ENCODE measurements at places on chromosomes 7 and 10.

DNA sequence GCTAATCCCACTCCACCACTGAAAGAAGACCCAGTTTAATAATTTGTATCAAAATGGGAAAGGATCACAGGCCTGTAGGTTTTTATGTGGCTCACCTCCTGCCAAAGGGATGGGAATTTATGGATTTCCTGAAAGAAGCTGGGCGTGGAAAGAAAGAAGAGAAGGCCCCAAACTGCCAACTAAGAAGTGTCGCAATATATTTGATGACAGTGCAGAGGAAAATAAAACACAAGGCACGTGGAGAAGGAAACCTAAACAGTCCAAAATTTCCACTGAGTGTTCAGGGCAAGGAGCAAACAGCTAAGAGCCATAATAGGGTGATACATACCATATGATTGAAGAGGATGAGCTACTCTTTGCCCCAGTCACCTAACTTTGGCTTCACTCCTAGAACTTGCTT, 667.2 kb downstream of the GATA3 start:
- DNase-seq: no peak

DNA sequence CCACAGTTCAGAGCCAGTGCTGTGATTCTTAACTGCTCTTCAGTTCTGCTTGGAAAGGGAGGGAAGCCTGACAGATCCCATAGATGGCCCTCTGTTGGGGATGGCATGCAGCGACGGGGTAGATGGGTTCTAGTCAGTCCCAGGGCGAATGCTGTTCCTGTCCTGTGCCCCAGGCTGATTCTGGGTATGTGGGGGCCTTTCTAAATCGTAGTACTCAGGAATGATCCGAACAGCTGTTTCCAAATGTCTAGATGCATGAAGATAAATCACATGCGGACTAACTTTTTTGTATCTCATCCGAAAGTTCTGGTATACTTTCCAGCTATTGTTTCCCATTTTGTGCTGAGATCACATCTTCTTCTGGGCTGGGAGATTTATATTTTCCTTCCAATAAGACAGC, 186.0 kb upstream of the MKI67 start:
- no peak for DNase-seq

- DNase-seq: no peak
These were observed 160.4 kb downstream of the CAMK1D start for GRCh38 chr10:12509794-12510100.

DNA sequence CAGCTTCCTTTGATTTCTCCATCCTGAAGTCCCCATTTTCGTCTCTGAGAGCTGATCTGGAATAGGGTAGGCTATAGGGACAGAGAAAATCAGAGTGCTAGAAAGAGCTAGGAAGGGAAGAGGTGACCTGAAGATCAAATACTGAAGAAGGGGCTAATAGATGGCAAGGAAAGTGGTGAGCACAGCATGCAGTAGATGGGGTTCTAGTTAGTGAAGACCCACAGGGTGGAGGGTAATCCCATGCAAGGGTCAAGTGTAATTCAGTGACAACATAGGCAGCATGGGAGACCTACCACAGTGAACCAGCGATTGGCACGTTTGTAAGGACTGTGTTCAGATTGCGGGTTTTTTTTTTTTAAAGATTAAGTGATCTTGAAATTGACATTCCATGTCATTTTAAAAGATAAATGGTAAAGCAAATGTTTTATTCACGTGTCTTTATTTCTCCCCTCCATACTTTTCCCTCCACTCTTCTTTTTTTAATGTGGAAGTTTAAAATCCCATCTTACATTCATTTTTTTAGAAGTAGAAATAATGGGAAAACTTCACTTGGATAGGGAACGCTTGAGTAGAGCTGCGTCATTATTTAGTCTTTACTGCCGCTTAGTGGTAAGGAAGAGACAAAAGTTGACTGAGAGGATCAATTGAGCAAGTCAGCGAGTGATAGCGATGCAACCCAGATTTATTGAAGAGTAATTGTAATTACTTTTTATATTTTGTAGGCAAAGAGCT, 21.0 kb upstream of the ABI1 start:
- no peak for DNase-seq

DNA sequence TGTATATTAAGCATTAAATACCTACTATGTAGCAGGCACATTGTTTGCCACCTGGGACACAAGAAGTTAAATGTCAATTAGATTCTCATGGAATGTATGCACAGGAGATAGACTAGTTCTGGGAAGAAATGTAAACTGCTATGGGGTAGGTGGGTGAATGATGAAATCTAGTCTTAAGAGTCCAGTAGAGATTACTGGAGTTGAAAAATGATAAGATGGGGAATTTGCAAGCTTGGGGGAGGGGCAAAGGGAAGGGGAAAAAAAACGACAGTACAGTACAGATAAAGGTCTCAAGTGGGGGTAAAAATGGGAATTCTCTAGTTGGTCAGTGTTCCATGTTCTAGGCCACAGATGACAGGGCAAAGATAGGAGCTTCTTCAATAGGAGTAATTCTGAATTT, 94.4 kb downstream of the ATE1 start:
- no peak for DNase-seq

GRCh38 chr7:152896217-152896616, 136.7 kb downstream of the ACTR3B start:
- DNase-seq: no peak

DNA sequence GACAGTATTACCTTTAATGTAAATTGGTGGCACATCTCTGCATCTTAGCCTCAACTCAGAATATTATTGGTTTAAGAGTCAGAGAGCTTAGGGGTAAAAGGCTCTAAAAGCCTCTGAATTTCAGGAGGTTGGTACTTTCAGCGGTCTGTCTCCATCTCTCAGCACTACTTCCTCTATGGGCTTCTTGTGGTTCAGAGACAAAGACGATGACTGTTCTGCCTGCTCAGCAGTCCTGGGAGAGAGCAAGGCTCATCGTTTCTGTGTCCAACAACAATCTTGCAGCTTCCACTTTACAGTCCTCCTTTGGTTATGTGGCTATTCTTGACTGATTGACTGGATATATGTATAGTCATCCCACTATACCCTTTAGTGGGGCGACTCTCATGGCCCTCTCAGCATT, 394.7 kb downstream of the AUTS2 start:
- DNase-seq: no peak

DNA sequence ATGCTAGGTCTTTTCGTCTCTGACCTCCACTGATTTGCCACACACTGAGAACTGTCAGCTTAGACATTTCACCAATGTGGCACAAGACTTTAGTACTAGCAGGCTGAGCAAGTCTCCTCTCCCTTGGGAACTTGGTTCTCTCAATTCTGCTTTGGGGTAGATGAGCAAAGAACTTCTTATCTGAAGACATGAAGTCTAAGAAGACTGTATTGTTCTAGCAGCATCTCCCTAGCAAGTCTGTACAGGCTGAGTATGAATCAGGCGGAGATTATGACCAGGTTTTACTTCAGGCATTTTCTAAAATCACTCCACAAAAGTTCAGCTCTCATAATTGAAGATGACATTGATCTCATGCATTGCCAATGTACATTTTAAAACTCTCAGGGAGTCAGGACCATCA, 23.8 kb upstream of the STN1 start:
- no peak for DNase-seq

- DNase-seq: no peak
These were observed 32.5 kb downstream of the C7orf33 start for GRCh38 chr7:148622887-148623585.

GRCh38 chr10:111146025-111146640, 69.3 kb downstream of the ADRA2A start:
- no peak for DNase-seq

DNA sequence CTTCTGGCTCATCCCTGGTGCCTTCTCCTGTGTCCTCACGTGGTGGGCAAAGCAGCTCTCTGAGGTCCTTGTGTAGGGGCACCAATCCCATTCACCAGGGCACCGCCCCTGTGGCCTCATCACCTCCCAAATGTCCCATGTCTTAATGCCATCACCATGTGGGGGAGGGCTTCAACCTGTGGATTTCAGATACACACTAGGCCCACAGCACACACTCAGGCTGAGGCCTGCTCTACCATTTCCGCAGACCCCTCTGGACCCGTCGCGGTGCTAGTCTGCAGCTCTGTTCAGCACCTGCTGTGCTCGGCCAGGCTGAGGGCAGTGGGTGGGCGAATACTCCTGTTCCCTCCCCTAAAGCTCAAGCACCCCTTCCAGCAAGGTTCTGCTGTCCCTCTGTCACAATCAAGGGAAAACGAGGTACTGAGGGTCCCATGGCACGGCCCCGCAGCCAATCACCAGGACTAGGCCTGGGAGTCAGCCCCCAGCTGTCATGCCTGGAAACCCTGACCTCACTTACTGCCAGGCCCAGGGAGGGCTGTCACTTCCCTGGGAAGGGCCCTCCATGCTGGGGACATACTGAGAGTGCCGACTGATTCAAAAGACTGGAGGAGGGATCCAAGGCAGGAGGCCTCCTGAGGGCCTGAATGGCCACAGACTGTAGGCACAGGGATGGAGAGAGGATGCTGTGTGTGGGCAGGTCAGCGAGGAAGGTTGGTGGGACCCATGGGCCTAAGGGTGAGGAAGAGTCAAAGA, 123.8 kb upstream of the RET start:
- DNase-seq: no peak

DNA sequence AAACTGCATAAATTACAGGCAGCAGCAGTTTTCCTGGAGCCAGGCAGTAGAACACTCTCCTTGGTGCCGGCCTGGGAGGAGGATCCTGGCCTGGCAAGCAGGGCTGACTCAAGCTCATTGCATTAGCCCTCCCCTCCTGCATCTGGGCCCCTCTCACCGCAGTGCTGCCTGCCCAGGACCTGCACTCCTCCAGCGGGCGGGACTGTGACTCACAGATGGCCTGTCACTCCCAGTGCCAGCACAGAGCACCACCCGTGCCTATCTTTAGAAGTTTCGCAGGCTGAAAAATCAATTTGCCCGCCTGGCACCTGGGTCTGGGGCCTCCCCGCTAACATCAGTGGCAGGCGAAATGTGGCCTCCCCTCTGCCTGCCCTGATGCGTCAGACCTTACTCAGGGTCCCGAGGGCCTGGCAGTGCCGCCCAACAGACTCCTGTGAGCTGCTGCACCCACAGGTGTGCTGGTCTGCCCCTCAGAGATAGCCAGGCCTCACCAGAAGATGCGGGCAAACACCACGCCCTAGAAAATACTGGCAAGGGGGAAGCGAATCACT, 123.8 kb downstream of the KCNMA1 start:
- no peak for DNase-seq

GRCh38 chr10:69215405-69216171, 4.5 kb upstream of the HKDC1 start:
- DNase-seq: no peak

GRCh38 chr7:45914911-45915310, 6.2 kb downstream of the IGFBP3 start:
- DNase-seq: no peak

GRCh38 chr7:98231493-98232262, 20.4 kb downstream of the TECPR1 start:
- no peak for DNase-seq

DNA sequence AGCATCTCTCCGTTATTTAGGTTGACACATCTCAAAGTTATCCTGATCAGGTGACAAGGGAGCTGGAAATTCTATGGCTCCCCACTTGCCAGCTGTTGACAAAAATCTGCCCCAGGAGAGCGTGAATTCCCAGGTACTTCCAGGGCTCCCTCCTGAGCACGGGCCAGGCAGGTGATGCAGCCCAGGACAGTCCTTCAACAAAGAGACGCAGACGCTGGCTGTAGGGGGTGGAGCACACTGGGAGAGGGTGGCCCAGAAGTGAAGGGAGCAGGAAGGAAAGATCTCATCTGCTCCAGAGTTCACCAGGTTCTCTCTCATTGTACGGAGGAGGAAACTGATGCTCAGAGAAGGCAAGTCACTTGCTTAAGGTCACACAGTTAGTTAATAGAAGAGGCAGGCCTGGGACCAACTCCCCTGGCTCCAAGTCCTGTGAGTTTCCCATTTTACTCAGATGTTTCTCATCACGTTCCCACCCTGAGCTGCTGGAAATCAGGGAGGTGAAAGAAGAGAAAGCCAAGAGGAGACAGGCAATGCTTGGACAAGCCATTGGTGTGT, 41.0 kb upstream of the CHST3 start:
- DNase-seq: no peak

- no peak for DNase-seq
These were observed 76.1 kb upstream of the CPXM2 start for GRCh38 chr10:123967626-123968243.

GRCh38 chr10:14736600-14737081, 38.1 kb downstream of the FAM107B start:
- DNase-seq: no peak

DNA sequence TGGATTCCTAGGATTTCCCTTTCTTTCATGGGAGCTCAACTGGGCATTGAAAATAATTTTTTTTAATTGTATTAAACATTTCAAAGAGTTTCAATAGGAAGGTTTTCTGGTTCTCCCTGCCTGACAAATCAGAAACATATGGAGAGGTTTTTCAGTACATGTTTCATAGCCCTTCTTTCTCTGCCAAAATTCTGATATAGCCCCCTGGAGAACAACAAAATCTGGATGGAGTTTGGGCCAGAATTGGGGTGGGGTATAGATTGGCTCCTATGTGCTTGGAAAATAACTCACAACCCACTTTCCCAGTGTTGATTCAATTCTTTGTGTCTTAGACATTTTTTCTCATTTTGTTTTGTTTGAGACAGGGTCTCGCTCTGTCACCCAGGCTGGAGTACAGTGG, 24.6 kb upstream of the EIF4H start:
- DNase-seq: no peak

- DNase-seq: no peak
These were observed 4.6 kb downstream of the GTPBP4 start for GRCh38 chr10:992871-993270.

GRCh38 chr10:116654816-116655215, 34.1 kb downstream of the PNLIPRP2 start:
- DNase-seq: no peak

- DNase-seq: no peak
These were observed 65.8 kb downstream of the BMPER start for GRCh38 chr7:33971106-33971505.

GRCh38 chr7:31074403-31075085, 22.4 kb downstream of the ADCYAP1R1 start:
- no peak for DNase-seq

DNA sequence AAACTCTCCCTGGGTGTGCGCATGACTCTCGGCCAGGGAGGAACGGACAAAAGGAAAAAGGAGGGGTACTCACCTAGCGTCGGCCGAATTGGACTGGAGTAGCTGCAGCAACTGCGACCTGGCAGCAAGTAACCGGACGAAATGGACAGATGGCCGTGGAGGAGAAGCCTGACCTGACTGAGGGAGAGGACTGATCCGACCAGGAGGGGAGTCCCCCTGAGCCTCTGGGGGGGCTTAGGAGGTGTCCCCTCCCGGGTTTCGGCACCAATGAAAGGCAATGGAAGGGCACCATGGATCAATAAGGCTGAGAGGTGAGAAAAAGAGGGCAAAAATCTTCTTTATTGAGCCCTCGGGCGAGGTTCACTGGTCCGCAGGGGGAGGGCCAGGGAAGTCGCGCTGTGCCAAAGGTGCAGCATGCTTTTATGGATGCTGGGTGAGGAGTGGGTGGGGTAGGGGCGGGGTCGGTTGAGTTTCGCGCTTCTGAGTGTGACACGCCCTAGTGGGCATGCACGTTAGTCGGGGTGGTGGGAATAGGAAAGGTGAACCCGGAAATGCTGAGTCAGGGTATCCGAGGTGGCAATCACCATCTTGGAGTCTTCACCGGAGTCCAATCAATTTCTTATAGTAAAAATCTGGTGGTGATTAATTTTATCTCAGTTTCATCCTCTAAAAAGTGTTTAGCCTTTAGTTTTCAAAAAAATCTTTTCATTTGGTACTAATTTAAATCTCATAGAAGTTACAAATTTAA, 638.5 kb upstream of the DPP6 start:
- no peak for DNase-seq

- no peak for DNase-seq
These were observed 987.9 kb downstream of the KCNMA1 start for GRCh38 chr10:76649723-76650127.

- no peak for DNase-seq
These were observed 111.7 kb upstream of the LYZL1 start for GRCh38 chr10:29176845-29177832.
